Posterior cingulate gyrus (tissue), 11 donors: ENCODE measurements at places on chromosomes 6 and 20.

GRCh38 chr6:39143238-39143930 lies 28.4 kb upstream of the SAYSD1 start:
- DNase-seq = no peak

GRCh38 chr20:62800314-62801259 lies 4.0 kb upstream of the OGFR start:
- peak; percentile 96 for DNase-seq

DNA sequence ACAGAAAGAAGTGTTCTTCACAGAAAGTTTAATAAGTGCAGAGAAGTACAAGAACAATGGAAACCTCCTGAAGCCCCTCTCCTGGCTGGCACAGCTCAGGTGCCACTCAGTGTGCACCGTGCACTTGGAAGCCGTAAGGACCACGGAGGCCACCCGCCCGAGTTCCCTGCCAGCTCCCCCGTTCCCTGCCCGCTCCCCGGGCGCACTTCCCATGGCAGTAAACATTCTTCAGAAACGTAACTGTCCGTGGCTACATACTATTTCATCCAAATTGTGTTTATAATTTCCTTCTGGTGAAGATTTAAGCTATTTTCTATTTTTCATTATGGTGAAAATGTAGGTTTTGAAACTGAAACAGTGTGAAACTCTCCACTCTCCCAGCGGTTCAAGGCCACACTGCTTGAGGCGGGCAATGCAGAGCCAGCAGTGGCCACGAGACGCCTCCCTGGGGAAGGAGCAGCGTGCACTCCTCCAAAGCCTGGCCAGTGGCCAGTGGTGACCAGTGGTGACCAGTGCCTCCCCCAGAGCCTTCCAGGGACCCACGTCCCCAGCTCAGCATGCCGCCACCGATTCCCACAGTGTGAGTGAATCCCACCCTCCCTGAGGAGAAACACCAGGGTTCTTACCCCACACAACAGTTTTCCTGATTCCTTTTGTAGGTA lies 46.4 kb downstream of the TAF4 start:
- DNase-seq = peak; percentile 59

GRCh38 chr20:45368221-45368980 lies 5.4 kb downstream of the SYS1 start:
- no peak for DNase-seq

GRCh38 chr6:121677571-121677970 lies 242.1 kb downstream of the GJA1 start:
- DNase-seq = no peak

DNA sequence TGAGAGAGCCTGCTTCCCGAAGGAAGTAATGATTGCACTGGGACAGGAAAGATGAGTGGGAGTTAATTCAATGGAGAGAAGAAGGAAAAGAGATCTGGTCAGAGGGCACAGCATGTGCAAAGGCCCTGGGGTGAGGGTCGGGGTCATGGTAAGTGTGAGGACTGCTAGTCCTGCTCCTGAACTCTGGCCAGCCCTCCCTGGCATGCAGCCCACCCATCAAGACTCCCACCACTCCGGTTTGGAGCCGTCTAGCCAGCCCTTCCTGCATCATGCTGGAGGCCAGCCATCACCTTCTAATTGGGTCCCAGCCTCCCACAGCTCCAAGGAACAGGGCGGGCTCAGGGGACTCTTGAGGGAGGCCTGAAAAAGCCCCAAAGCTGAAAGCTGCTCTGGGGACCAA lies 42.1 kb downstream of the SRSF3 start:
- DNase-seq = no peak

GRCh38 chr6:133159255-133159795 lies 81.8 kb upstream of the EYA4 start:
- DNase-seq = no peak

GRCh38 chr6:117933471-117933870 lies 26.4 kb downstream of the SLC35F1 start:
- no peak for DNase-seq

- DNase-seq = no peak
These were observed 115.9 kb upstream of the BMP2 start for GRCh38 chr20:6651561-6651960.

- DNase-seq = no peak
These were observed 119.2 kb upstream of the INSM1 start for GRCh38 chr20:20248620-20249200.

GRCh38 chr6:11605507-11605905 lies 68.0 kb downstream of the TMEM170B start:
- DNase-seq = no peak
